Left cardiac atrium (tissue), 4 donors: ENCODE measurements at places on chromosomes 4 and X.

DNA sequence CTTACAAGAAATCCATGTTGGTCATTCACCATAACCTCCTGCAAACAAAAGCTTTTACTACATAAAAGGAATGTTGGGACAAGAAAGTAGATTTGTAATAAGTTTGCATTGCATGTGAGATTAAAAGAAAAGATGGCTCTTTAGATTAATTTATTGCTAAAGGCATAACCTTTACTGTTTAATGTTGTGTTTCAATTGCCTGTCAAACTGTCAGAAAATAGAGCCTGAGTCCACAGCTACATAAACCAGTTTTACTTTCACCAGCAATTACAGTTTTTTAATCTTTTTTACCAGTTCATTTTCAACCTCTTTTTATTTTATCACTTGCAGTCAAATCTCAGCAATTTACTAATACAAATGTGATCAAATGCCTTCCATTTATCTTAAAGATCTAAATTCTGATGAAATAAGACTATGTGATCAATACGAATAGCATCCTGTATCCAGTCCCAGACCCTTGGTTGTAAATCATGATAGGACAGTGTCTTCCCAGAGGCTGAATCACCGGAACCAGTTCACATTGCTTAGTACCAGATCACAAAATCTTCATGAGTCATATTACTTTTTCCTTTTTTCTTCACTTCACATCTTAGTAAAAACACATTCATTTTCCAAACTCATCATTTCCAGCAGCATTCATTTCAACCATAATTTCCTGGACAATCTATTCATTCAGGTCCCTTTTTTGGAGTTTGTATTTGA, 95.4 kb upstream of the FRG1 start:
- DNase-seq: no peak

GRCh38 chr4:83114576-83114975, at the start of gene PLAC8:
Gene PLAC8 (minus strand): TSS chr4:83114729. CDS start chr4:83107921, 6,808 bp downstream.
- DNase-seq: no peak

- DNase-seq: no peak
These were observed 298.2 kb upstream of the FSTL5 start for GRCh38 chr4:162461952-162462351.

GRCh38 chr4:136495851-136496250, 1036.4 kb downstream of the PCDH18 start:
- DNase-seq: no peak

DNA sequence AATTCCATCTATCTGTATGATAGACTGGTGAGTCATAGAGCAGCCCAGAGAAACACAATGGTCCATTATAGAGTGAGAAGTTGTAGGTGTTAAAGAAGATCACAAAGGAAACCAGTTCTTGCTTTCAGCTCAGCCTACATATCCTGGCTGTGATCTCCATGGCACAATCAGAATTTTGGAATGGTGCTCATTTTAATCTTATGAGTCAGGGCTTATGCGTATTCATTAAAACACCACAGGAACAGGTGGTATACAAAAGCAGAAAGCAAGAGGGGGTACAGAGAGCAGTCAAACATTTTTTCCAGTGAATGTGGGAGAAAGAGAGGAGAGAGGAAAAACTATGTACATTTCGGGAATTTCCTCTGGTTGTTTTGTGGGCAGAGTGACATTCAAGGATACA, 126.9 kb downstream of the MFAP3L start:
- DNase-seq: no peak

GRCh38 chr4:77623091-77623490, 17.5 kb downstream of the CXCL13 start:
- no peak for DNase-seq

GRCh38 chr4:81509822-81510221, 38.1 kb upstream of the RASGEF1B start:
- no peak for DNase-seq

GRCh38 chr4:35836596-35836995, 407.7 kb downstream of the ARAP2 start:
- DNase-seq: no peak

DNA sequence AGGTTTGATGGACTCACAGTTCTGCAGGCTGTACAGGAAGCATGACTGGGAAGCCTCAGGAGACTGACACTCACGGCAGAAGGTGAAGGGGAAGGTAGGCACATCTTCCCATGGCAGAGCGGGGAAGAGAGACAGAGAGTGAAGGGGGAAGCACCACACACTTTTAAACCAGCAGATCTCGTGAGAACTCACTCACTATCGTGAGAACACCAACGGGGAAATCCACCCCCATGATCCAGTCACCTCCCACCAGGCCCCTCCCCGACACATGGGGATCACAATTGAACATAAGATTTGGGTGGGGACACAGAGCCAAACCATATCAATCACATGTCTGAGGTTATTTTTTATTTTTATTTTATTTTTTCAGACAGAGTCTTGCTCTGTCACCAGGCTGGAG, 4.9 kb upstream of the NAT8L start:
- no peak for DNase-seq
